ENCODE measurements at places on chromosomes 7 and 10.

DNA sequence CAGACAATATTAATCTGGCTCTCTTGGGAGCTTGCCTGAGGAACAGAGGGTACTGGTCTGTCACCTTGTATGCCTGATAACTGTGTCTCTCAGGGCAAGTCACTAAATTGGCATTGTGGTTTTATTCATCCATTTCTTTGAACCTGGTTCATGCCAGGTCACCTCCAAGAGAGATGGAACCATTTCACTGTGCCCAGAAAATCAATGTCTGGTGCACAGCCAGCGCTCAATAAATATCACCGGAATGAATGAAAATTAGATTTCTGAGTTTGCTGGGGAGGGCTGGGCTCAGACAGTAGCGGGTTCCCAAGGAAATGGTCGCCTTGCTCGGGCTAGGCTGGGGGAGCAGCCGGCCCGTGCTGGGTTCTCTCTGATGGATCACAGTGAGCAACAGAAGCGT, 64.1 kb upstream of the BAIAP2L1 start:
- DNase-seq, result no peak

DNA sequence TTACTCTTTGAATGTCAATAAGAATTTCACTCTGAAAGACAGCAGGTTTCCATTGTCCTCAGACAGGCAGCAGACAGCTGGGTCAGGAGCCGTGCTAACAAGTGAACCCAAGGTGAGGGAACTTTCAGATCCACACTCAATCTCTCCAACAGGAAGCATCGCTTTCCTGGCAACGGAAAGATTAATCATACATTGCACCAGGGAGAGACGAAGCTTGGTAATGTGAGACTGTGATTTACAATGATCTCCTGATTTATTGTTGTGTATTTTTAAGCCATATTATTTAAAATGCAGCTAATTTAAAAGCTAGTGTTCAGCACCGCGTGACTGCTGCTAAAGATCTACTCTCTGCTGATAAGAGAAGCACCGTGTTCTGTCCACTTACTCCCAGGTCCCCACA, 17.5 kb upstream of the NOM1 start:
- no peak for DNase-seq

GRCh38 chr7:1619152-1620079, 49.6 kb upstream of the PSMG3 start:
- DNase-seq, result peak; percentile 62

GRCh38 chr10:43707770-43708169, 59.1 kb upstream of the ZNF32 start:
- peak; percentile 19 for DNase-seq

- no peak for DNase-seq
These were observed 103.8 kb upstream of the AGR3 start for GRCh38 chr7:16985621-16986020.

GRCh38 chr7:18960725-18961124, 156.7 kb downstream of the TWIST1 start:
- no peak for DNase-seq

GRCh38 chr7:135877805-135878204, 99.4 kb downstream of the MTPN start:
- no peak for DNase-seq

- DNase-seq, result no peak
These were observed 2.2 kb downstream of the GTF2IRD1 start for GRCh38 chr7:74455928-74456327.

GRCh38 chr10:132850896-132851295, 64.9 kb upstream of the NKX6-2 start:
- DNase-seq, result peak; percentile 79

GRCh38 chr7:15798081-15798480, 111.6 kb upstream of the MEOX2 start:
- DNase-seq, result no peak

- DNase-seq, result no peak
These were observed 845.7 kb upstream of the POT1 start for GRCh38 chr7:125775317-125775716.

DNA sequence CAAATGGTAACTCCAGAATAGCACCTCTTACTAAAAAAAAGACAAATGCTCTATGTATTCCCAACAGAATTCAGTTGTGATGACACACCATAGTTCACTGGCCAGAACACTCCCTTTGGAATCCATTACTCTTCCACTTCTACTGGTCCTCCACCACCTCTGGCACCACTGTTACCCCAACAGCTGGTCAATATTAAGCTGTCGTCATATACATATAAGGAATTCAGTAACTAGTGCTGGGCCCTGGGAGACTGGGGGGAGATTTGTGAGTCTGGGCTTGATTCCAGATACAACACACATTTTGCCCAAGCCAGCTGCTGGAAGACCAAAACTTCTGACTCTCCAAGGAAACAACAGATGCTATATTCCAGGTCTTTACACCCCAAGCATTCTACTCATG, 26.0 kb upstream of the ITGA8 start:
- no peak for DNase-seq

DNA sequence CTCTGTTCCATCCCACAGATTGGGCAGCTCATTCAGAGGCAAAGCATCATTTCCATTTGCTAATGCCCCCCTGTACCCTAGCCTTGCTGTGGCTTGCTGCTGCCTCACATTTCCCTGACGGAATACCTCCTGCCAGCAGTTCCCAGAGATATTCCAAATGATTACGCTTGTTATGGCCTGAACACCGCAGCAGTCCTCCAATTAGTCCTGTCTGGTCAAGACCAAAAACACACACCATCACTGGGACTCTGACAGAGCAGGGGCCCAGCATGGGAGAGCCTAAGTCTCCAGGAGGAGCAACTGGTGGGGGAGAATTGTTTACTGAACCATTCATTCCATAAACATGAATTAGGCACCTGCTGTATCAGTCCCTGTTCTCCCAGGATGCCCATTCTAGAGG, 6.1 kb downstream of the OGDHL start:
- DNase-seq, result no peak

DNA sequence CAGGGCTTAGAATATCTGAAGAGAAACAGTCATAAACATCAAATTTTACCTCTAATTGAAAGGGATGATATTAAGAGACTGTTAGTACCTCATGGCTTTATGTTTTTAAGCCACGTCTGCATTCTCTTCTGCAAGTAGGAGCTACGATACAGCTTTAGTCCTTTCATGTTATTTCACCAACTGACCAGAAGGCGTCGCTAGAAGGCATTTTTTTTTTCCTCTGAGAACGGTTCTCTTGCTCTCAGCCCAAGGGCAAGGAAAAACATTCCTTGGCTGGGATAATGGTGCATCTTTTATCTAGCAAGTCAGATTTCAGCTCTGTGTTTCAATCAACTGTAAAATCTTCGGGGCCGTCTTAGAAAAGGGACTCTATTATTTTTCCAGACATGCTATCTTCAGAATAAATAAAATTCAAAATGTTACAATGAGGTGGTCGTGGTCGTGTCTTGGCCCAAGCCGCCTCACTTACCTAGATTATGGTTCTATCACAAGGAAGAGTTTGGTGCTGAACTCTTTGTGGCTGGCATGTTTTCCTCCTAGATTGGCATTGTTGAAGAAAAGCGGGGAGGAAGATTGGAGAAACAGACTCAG, 41.6 kb upstream of the LYZL2 start:
- peak; percentile 68 for DNase-seq

DNA sequence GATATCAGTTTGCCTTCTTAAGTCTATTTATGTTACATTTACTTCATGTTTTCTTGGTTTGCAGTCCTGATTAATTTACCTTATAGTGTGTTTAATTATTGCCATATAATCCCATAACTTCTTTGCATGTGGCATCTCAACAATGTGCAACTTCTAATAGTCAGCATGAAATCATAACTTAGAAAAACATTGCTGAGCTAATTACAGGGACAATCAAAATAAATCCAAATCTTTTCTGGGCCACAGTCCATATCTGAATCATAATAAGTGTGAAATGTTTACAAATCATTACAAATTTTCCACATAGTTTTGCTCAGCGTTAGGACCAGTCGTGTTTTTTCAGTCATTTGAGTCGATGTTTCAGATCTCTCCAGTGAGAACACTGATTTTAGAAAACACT, 29.1 kb upstream of the CABCOCO1 start:
- DNase-seq, result no peak

DNA sequence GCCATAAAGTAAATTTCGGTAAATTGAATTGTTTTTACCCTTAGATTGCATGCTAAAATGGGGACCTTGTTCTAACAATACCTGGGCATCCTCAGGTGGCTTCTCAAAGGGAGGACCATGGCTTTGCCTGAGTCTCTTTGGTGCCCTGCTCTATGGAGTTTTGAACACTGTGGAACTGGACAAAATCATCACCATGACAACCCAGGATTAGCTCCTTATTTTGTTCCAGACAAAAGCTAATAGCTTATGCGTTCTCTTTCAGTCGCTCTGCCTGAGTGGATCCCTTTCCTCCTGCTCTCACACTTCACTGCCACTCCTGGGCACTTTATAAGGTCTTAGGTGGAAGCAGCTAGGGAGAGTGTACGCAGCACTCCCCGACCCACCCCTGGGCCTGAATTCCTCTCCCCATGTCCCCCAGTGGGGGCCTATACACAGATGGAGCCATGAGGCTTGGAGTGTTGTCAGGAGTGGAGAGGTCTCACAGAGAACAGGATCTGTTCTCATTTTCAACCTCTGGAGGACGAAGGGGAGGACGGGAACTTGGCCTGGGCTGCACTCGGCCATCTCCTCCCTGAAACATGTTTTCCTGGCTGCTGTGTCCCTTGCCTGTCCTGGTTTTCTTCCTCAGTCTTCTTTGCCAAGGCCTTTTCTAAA, 19.0 kb downstream of the ADCYAP1R1 start:
- no peak for DNase-seq

GRCh38 chr10:12414278-12414989, 65.1 kb downstream of the CAMK1D start:
- no peak for DNase-seq

GRCh38 chr7:41130086-41130485, 572.8 kb downstream of the INHBA start:
- no peak for DNase-seq

DNA sequence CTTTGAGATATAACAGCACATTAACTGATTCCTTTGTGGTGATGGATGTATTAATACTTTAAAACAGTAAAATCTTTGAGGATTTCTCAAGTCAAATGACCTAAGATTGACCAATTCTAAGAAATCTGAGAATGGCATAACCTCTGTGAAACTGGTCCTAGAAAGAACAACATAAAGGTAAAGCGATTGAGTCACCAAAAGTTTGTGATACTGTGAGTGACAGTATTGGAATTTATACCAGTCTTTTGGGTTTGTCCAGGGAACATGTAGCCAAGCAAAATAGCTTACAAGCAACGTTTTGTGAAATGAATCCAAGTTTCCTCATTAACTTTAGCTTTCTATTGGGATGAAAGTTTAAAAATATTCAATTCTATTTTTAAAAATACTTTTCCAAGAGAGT, 157.4 kb upstream of the TMEM196 start:
- DNase-seq, result no peak

- no peak for DNase-seq
These were observed 52.2 kb downstream of the CREB3L2 start for GRCh38 chr7:137949416-137950262.

- DNase-seq, result no peak
These were observed 60.6 kb upstream of the KLF14 start for GRCh38 chr7:130794619-130794922.

- no peak for DNase-seq
These were observed 93.1 kb downstream of the OAT start for GRCh38 chr10:124325633-124325914.

- DNase-seq, result no peak
These were observed 198.9 kb downstream of the WDR37 start for GRCh38 chr10:1255118-1255517.

DNA sequence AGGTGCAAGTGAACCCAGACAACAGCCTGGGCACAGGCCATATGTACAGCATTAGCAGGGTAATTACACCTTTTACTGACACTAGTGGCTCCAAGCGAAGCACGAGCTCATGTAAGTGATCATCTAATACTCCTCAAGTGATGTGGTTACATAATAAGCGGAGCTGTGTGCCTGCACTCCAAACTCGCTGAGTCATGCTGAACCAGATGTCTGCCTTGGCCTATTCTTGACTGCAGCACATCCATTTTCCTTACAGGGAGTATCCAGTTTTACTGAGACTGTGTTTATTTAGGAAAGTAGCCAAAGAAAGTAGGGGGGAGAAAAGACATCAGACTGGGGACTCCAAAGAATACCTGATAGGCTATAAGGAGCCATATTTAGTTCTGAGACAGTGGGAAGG, 90.1 kb downstream of the GRM3 start:
- no peak for DNase-seq
